ENCODE measurements at places on chromosomes 5 and 9.
A peak's percentile ranks its signal among the peaks of the same experiment; 100 is the strongest.

DNA sequence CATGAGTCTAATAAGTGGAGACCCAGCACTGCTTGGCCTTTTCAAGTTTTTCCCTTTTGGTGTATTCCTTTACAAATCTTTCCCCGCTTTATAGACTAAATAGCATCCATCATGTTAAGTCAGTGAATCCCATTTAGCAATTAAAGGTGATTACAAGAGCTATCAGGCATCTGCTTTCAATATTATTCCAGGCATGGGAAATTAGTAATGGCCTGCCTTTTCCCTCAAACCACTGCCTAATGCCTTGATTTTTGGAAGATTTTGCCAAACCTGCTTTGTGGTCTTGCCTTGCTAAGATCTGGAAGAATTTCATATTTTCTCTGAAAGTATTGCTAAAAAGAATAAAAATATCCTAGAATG lies 102.8 kb upstream of the GNA14 start:
- no peak for DNase-seq

GRCh38 chr9:18855656-18856055 lies 177.4 kb downstream of the SAXO1 start:
- peak; percentile 25 for DNase-seq

DNA sequence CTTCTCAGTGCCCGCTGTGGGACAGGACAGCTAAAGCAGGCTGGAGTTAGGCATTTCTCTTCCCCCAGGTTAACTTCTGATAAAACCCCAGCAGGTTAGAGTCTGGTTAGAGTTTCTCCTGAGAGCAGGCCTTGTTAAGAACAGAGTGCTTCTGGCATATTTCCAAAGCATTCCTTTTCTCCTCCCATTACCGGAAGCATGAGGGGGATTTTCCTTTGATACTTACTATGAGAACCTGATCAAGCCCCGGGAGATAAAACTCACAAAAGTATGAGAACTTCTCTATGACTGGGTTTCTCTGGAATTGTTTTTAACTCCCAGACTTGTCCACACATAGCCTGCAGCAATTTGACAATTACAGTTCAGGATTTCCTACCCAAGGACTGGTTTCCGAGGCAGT lies 77.4 kb upstream of the MAST4 start:
- no peak for DNase-seq

GRCh38 chr5:94577466-94578245 lies 40.7 kb downstream of the KIAA0825 start:
- no peak for DNase-seq

GRCh38 chr9:9045072-9045471 lies 1245.5 kb upstream of the DMAC1 start:
- DNase-seq: no peak

- no peak for DNase-seq
Measured at GRCh38 chr9:121160025-121160424, 41.6 kb downstream of the RAB14 start.

DNA sequence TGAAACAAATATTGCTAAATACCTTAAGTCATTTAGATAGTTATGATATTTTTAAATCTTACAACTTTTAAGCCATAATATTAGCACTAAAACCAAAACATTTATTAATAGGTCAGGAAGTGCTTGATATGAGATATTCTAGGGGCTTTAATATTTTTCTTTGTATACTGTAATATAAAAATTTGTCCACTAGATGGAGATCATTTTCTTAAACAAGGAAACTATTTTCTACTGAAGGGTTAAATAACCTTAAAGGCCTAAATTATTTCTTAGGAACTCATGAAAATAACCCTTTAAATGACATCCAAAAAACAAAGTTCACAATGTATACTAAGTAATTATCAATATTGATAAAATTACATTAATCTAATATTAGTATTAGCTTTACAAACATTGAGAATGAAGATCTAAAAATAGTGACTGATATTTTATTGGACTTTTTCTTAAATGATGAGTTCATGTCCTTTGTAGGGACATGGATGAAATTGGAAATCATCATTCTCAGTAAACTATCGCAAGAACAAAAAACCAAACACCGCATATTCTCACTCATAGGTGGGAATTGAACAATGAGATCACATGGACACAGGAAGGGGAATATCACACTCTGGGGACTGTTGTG lies 635.7 kb downstream of the RAB3C start:
- DNase-seq: no peak

DNA sequence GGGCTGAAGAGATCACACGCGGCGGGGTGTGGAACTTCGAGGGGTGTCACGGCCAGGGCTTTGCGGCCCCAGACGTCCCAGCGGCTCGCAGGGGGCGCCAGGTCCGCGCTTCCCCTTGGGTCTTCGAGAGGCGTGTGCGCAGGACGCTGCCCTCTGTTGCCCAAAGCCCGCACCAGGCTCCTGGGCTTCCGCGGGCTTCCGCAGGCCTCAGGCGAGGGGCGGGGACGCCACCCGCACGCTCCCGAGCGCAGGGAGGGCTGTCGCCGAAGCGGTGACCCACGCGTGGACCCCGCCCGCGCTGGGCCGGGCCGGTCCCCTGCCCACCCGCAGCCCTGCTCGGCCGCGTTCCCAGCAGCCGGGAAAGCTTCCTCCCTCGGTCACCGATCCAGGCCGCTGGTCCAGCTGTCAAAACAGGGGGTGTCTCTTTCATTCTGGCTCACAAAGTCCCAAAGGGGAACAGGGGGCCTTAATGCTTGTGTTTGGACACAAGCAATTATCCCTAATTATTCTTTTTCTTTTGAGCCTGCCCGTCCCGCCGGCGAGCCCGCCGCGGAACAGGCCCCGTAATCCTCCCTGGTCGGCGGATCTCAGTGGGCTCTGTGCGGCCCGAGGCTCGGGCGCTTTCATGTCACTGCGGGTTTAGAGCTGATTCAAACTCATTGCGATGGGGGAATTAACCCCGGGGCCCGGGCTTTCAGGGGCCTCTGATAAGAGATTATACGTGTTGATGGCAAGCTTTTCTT lies 60.6 kb downstream of the TMEM174 start:
- DNase-seq: no peak

DNA sequence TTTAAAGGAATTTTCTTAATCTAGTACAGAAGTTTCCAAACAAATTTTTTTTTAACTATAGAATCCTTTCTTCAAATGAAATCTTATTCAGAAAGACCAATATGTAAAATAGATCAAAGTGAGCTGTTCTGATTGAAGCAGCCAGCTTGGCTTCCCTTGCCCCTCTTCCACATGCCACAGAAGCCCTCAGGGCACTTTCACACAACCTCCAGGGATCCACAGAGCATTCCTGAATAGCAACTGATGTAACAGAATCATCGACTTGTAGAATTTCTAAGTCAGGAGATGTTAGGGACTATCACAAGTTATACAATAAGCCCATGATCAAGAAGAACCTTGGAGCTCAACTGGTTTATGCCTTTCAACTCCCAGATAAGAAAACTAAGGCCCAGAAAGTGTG lies 427.8 kb upstream of the C9orf72 start:
- no peak for DNase-seq

DNA sequence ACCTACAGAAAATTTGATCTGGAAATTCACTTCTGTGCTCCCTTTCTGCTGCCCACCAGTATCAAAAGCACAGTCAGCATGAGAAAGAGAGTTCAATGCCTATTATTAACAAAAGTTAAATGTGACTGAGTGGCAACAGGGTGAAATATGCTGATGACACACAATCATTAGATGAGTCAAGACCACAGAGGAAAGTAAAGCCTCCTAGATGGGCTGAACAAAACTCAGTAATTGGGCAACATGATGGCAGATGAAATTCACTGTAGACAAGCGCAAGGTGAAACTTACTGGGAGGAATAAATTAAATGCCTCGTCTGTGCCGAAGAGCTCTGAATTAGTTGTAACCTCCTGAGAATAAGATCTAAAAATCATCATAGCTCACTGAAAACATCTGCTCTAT lies 752.8 kb downstream of the IRX1 start:
- DNase-seq: no peak

DNA sequence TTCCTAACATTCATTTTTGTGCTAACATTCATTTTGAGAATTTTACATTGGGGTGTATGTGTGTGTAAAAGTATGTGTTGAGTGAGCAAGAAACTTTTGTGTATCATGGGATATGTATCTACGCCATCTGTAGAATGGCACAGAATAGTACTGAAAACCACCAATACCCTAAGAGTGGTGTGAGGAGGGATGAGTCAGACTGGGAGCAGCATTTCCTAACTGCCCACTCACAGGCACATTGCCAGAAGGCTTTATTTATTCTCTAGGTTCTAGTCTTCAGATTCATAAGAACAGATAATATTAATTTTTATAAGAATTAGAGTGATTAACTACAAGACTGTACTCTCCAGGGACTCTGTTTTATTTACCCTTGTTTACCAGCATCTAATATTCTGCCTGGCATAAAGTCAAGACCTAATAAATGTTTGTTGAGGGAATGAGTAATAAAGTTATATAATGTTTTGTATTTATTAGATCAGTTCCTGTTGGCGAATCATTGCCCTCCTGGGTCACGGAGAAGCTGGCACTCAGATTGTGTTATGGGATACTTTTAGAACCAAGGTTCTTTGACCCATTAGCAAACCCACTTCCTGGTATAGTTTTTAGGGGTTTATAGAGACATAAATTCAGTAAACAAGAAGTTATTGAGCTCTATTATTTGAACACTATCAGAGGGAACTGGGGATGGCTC lies 159.1 kb upstream of the PPP2R2B start:
- no peak for DNase-seq

DNA sequence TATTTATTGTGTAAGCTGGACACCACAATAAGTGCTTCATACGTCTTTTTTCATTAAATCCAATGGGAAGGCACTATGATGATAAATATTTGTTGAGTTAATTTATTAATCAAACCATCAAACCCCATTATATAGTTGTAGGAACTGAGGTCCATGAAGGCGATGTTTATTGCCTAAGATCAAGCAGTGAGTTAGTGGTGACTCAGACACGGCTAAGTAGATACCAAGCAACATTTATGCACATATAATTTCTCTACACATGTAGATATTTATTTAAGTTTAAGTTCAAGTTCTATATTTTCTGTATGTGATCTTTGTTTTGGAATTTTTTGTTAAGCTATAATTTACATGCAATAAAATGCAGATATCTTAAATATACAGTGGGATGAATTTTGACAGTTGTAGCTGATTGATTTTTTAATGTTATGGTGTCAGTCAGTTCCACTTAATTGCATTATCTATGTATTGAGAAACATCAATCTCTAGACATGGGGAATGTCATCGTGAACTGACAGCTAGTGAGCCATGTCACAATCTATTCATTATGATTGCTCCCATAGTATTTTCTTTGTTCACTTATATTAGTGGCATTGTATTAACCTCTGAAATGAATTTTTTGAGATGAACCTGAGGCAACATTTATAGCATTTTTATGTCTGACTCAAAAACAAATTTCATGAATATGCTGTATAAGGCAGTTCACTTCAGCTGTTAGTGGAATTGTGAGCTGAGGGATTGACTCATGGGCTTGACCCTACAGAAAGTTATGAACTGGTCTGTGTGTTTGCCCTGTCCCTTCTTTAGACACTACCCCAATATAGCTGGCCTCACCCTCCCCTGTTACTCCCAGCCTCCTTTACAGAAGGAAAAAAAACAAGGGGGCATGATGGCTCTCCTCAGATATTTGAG lies 11.9 kb upstream of the GARNL3 start:
- no peak for DNase-seq

DNA sequence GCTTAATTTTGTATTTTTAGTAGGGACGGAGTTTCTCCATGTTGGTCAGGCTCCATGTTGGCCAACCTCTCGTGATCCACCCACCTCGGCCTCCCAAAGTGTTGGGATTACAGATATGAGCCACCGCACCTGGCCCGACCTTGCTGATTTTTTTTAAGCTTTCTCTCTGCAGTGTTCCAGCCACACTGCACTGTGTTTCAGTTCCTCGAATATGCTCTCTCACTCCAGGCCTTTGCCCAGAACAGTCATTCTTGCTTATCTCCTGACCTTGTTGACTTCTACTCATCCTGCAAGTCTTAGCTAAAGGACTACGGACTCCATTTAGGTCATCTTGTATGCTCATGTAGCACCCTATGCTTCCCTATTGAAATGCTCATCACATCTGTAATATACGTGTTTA lies 3.3 kb downstream of the SNAPC3 start:
- DNase-seq: no peak

DNA sequence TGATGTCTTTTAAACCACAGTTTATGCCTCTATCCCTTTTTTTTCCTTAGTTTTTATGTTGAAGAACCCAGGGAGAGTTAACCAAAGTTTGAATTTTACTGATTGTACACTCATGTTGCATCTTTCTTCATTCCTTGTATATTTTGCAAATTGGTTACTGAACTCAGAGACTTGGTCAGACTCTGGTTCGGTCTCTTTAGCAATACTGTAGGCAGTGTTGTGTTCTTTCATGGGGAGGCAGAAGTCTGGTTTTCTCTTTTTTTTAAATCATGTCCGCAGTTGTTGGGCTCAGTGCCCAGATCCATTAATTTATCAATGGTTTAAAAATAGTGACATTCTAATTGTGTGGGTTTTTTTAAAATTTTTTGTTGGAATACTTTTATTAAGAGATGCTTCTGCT lies 23.4 kb downstream of the UBE2R2 start:
- no peak for DNase-seq

GRCh38 chr9:132348676-132349075 lies 6.1 kb downstream of the SETX start:
- no peak for DNase-seq

- DNase-seq: no peak
Measured at GRCh38 chr5:102818934-102819333, 63.8 kb downstream of the PAM start.

- DNase-seq: no peak
Measured at GRCh38 chr9:96483733-96484390, 33.9 kb downstream of the HABP4 start.

- DNase-seq: no peak
Measured at GRCh38 chr9:4979239-4979638, 5.8 kb upstream of the JAK2 start.

DNA sequence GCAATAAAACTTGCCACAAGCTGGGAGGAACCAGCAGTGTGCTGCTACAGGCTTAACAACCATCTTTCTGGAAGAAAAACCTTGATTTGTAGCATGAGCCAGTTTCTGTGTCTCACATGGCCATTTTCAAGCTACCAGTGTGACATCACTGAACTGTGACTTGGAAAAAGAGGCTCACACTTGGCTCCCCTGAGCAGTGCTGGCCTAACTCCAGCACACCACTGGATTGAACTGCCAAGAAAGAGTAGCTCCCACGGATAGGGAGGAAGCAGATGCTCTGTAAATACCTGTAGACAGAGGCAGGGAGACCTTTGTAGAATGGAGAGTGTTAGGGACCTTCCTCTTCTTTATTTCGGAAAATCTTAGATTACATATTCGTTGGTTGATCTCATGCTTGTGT lies 197.9 kb downstream of the SH3GL2 start:
- DNase-seq: peak; percentile 31

GRCh38 chr5:132313961-132314432 lies 19.8 kb downstream of the SLC22A4 start:
- DNase-seq: no peak

DNA sequence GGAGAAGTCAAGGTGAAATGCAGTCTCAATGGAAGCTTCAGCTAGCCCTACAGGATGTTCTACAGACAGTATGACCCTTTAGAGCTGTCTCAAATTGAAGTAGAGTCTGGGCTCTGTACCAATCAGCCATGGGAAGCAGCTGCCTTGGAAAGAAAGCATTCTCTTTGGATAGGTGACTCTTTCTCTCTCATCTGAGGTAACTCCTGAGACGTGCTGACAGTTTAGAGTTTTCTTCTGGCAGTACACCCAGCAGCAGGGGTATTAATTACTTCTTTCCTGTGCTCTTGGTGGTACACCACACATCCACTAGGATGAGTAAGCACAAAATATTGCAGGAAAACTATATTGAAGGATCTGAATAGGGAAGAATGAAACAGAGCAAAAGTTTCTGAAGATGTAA lies 329.6 kb upstream of the RGMB start:
- DNase-seq: no peak

Measured in right cardiac atrium (tissue), 5 donors.